ENCODE measurements at places on chromosomes 5 and 9.

- no peak for DNase-seq
Observed at GRCh38 chr9:16387382-16387781, 483.1 kb downstream of the BNC2 start.

DNA sequence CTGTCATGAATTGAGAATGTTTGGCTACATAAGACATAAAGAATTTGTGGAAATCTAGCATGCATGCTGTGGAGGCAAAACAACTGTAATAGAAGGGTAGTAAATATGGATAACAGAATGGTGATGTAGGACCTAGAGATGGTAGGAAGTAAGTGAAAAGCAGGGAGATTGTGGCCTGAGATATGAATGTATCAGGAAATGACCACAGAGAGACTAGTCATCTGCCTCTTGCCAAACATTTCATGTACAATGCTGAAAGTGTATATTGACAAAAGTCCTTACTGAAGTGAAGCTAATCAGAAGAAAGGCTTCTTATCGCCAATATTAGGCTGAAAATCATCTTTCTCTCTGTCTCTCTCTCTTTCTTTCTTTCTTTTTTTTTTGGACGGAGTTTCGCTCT lies 873.1 kb upstream of the CTNND2 start:
- DNase-seq: no peak

- no peak for DNase-seq
Observed at GRCh38 chr9:122387536-122387935, 16.7 kb downstream of the PTGS1 start.

DNA sequence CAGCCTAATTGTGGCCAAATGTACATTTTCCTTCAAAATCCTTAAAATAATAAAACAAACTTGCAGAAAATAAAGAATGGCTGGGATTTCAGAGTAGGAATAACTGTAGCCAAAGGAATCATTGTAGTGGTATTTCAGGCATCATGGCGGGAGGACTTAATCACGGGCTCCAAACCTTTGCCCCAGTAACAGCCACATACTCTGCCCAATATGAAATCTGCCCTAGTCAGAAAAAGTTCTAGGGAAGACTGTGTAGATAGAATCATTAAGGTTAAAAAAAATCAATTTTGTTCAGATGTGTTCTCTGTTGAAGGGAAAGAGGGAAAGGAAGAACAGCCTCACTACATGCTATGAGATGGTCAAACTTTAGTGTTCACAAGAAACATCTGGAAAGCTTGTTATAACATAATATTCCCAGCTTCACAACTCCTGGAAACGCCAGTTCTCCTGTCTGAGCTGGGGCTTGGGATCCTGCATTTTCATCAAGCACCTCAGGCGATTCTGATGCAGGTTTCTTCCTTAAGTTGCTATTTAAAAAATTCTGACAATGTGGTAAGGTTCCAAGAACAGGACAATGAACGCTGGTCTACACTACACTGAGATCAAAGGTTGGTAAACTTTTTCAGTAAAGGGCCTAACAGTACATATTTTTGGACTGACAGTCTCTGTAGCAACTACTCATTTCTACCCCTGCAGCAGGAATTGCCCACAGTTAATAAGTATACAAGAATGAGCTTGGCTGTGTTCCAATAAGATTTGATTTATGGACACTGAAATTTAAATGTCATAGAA lies 87.9 kb downstream of the CEMIP2 start:
- DNase-seq: no peak

DNA sequence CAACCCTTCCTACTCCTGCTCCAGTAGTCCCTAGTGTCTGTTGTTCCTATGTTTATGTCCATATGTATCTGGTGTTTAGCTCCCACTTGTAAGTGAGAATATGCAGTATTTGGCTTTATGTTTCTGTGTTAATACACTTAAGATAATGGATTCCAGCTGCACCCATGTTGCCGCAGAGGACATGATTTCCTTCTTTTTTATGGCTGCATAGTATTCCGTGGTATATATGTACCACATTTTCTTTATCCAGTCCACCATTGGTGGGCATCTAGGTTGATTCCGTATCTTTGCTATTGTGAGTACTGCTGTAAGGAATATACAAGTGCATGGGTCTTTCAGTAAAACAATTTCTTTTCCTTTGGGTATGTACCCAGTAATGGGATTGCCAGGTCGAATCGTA lies 5.2 kb upstream of the ARRDC3 start:
- no peak for DNase-seq

DNA sequence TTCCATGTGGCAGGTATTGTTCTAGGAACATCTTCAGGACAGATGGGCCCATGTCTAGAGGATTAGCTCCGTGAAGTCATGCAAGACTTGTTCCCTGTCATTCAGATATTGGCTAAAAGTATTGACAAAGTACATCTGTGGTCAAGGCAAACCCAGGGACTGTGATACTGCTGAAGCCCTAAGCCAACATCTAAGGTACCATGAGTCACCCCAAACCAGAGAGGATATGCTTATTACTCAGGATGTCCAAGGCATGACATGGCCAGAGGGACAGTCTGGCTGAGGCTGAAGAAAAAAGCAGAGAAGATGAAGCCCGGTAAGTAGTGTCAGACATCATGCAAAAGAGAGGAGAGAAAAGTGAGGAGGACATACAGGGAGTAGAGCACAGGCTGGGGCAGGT lies 31.0 kb downstream of the HMHB1 start:
- no peak for DNase-seq

- no peak for DNase-seq
Observed at GRCh38 chr9:137188086-137188489, 272 bp downstream of the ANAPC2 start.

DNA sequence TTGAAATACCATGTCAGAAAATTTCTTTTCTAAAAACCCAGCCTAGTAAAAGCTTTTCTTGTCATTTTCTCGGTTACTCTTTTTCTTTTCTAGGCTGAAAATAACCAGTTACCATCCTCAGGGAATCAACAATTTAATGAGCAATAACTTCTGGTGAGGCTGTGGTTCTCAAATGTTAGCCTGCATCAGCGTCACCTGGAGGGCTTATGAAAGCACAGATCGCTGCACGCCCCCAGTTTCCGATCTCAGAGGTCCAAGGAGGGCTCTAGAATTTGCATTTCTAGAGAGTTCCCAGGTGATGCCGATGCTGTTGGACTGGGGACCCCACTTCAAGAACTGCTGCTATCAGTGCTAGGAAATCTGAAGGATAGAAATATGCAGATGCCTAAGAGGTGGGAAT lies 28.9 kb upstream of the TLE1 start:
- DNase-seq: no peak

DNA sequence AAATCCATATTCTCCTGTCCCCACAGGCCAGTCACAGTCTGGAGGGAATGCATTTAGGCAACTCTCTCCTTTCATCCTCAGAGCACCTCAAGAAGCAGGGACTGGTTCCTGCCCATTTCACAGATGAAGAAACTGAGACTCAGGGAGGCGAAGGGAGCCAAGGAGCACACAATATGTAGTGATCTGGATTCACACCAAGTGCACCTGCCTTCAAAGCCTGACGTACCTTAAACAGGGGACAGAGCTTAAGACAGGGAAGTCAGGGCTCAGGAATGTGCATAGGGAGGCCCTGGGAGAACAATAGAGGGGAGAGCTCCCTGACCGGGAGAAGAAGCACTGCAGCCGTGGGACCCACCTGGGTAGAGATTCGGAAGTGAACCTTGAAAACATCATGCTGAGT lies 83.0 kb downstream of the GABBR2 start:
- no peak for DNase-seq

- no peak for DNase-seq
Observed at GRCh38 chr5:11182441-11183080, 421.5 kb upstream of the DAP start.

GRCh38 chr5:39503155-39503554 lies 78.4 kb upstream of the DAB2 start:
- no peak for DNase-seq

DNA sequence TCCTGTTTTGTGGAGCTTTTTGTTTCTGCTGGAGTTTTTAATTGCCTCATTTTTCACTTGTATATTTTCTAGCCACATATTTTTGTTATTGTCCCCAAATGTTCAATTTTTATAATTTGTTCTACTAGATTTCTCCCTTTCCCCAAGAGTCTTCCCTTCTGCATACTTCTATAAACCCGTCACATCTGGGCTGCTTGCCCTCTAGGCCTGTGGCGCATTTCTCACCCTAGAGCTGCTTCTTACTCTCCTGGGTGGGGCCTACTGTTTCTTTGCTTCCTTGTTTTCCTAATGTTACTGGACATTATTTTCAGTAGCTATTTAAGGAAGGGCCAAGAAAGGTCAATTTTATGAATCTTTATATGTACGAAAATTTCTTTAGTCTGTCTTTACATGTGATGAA lies 51.5 kb downstream of the NXNL2 start:
- DNase-seq: no peak

DNA sequence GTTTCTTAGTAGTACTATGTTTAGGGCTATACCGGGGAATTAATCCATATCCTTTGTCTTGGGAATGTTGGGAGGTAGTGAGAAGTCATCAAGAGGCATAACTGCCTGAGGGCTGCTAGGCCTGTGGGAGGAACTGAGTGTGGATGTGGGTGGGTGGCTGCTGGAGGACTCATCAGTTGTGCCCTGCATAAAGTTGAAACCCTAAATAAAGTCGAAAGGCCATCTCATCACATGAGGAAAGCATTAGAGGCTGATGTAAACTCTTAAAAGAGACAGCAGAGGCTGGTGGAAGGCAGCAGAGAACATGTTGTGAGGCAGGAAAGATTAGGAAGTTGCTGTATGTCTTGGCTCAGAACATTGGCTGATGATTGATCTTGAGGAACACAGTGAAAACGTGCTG lies 143.8 kb downstream of the MAST4 start:
- no peak for DNase-seq

- no peak for DNase-seq
Observed at GRCh38 chr9:76812591-76812990, 48.4 kb downstream of the PCA3 start.
